ENCODE measurements at places on chromosomes 7 and 10.

GRCh38 chr7:104137971-104138370, 69.8 kb downstream of the ORC5 start:
- DNase-seq, result no peak

GRCh38 chr7:151556592-151556991, 36.9 kb upstream of the RHEB start:
- DNase-seq, result no peak

DNA sequence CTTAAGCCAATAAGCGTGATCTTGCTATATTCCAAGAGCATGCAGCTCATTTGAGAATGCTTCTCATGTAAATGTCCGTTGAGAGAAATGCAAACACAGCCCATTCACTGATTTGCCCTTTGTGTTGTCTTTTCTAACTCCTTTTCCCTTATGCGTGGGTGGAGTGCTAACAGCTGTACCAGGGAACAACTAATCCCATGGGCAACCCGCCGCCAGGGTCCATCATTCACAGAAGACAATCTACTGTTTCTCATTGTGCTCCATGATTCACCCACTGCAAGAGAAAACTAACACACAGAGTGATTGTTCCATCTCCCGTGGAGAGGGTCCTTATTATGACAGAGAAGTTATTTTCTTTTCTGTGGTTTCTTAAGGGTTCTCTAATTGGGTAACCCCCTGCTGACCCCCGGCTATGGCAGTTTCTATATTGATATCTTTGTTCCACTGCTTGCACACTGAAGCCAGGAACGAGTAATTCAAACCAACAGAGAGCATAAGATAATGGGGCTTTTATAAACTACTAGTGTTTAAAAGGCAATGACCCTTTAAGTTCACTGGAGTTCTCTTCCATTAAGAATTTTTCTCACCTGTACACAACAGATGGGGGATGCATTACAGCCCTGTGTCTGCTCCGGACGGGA, 298.7 kb downstream of the BAMBI start:
- DNase-seq, result no peak

GRCh38 chr10:8719971-8720370, 665.5 kb downstream of the GATA3 start:
- DNase-seq, result no peak

DNA sequence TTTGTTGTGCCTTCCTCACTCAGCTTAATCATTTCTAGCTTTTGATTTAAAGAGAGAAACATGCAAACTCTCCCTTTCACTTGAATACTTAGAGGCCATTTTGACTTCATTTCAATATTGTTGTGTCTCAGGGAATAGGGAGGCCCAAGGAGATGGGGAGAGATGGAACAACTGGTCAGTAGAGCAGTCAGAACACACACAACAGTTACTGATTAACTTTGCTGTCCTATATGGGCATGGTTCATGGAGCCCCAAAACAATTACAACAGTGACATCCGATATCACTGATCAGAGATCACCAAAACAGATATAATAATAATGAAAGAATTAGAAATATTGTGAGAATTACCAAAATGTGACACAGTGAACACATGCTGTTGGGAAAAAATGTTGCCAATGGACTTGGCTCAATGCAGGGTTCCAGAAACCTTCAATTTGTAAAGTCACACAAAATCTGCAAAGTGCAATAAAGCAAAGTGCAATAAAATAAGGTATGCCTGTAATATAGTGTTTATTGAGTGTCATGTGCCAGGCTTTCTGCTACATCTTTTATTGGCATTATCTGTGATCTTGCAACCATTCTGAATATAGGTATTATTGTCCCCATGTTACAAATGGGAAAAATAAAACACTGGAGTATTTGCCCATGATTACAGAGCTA, 38.2 kb downstream of the CCDC71L start:
- no peak for DNase-seq
